Immature natural killer cell (primary cell): ENCODE measurements at places on chromosomes 2 and 18. TPM values are rescaled to one million over a fixed set of nuclear protein-coding genes. Genes with fewer than 3 reads are reported as not detected.
A peak's percentile ranks its signal among the peaks of the same experiment; 100 is the strongest.

DNA sequence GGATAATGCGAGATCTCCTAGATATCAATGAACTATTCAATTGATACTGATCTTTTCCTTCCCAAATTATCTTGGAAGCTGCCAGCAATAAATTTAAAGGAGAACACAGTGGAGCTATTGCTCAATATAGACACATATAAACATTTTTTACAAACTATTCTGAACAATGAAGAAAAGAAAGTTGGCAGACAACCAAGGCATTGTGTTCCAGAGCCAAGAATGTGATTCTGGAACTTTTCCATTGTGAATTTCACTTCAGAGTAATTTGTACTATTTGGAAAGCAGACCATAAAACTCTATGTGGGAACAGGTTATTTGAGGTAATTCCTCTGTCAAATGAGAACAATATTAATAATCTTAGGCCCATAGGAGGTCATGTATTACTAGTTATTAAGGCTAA is 588.2 kb downstream of the IRS1 start:
- DNase-seq: no peak
- no peak overlapping the region for H3K4me3 ChIP-seq
- H3K27ac ChIP-seq: no peak overlapping the region
- no peaks in the 10 kb centered on the region for H3K36me3 ChIP-seq

SLC5A7 gene
- not detected for polyA plus RNA-seq

PRSS56 gene
- polyA plus RNA-seq: not detected

- no peak overlapping the region for H3K4me3 ChIP-seq
- H3K27ac ChIP-seq: no peak overlapping the region
- no peaks in the 10 kb centered on the region for H3K27me3 ChIP-seq
- DNase-seq: no peak
Measured at GRCh38 chr2:128306081-128306930, 12.4 kb downstream of the HS6ST1 start.

RAPGEF4 gene
- polyA plus RNA-seq: not detected

DNA sequence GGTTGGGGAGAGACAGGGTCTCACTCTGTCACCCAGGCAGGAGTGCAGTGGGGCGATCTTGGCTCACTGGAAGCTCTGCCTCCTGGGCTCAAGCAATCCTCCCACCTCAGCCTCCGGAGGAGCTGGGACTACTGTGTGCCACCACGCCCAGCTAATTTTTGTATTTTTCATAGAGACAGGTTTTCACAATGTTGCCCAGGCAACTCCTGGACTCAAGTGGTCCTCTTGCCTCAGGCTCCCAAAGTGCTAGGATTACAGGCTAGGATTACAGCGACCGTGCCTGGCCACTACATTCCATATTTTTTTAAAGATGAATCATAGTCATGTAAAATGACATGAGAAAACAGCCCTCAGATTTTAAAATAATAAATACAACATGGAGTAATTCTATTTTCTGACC is 32.3 kb downstream of the CWC22 start:
- DNase-seq: no peak
- H3K4me1 ChIP-seq: peaks cover 9% of the 10 kb centered on the region

GRCh38 chr18:76051396-76052226 is 443.4 kb downstream of the ZNF516 start:
- H3K27me3 ChIP-seq: no peaks in the 10 kb centered on the region
- H3K36me3 ChIP-seq: no peaks in the 10 kb centered on the region
- H3K4me3 ChIP-seq: no peak overlapping the region
- no peaks in the 10 kb centered on the region for H3K4me1 ChIP-seq
- DNase-seq: no peak
- no peak overlapping the region for H3K27ac ChIP-seq

- H3K36me3 ChIP-seq: peaks cover 21% of the 10 kb centered on the region
- no peak for DNase-seq
- no peak overlapping the region for H3K27ac ChIP-seq
- peaks cover 4% of the 10 kb centered on the region for H3K27me3 ChIP-seq
Measured at GRCh38 chr18:79754022-79754761, 43.5 kb upstream of the KCNG2 start.

PAX3 gene
- polyA plus RNA-seq: not detected

GRCh38 chr2:12856934-12857601 is 140.3 kb downstream of the TRIB2 start:
- no peaks in the 10 kb centered on the region for H3K36me3 ChIP-seq
- H3K4me1 ChIP-seq: no peaks in the 10 kb centered on the region
- DNase-seq: peak; percentile 32
- no peak overlapping the region for H3K4me3 ChIP-seq
- no peak overlapping the region for H3K27ac ChIP-seq
- no peaks in the 10 kb centered on the region for H3K27me3 ChIP-seq

GRCh38 chr2:175926272-175926671 is 75.8 kb downstream of the LNPK start:
- no peaks in the 10 kb centered on the region for H3K4me1 ChIP-seq
- no peak for DNase-seq
- H3K27me3 ChIP-seq: no peaks in the 10 kb centered on the region
- H3K27ac ChIP-seq: no peak overlapping the region
- H3K36me3 ChIP-seq: peaks cover 29% of the 10 kb centered on the region

DNA sequence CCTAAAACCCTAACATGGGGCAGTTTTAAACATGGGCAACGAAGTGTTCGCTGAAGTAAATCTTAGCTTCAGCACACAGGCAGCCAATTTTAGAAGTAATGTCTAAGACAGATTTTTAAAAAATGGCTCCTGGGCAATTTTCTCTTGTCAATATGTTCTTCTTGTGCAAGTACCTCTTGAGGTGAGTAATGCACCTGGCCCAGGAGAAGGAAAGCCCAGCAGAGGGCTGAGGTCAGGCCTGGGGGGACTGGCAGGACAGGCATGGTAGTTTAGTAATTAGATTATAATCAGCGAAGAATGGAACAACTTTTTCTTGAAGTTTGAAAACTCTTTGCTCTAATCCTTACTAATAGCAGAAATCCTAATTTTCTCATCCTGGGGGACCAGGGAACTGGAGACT is 77.6 kb downstream of the SPRED2 start:
- H3K27ac ChIP-seq: no peak overlapping the region
- H3K36me3 ChIP-seq: no peaks in the 10 kb centered on the region
- H3K4me3 ChIP-seq: no peak overlapping the region
- peaks cover 3% of the 10 kb centered on the region for H3K27me3 ChIP-seq
- H3K4me1 ChIP-seq: peaks cover 23% of the 10 kb centered on the region

DNA sequence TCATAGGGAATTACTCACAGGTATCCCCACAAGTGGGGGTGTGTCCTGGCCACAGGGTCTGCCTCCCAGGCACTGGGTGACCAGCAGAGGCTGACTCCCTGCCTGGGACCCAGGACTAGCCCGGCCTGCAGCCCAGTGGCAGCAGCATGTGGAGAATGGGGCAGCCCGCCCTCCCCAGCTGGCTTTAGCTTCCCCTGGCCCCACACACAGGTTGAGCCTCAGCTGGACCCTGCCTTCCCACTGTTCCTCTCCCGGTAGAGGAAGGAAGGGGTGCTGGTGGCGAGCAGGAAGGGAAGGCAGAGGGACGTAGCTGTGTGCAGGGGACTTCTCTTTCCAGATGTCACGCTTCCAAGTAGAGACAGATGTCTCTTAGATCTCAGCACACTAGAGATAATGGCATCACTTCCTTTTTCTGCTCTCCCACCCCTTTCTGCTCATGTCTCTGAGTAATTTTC is 51.4 kb downstream of the EMILIN2 start:
- H3K27ac ChIP-seq: no peak overlapping the region
- no peaks in the 10 kb centered on the region for H3K4me1 ChIP-seq
- H3K27me3 ChIP-seq: no peaks in the 10 kb centered on the region
- DNase-seq: no peak
- H3K36me3 ChIP-seq: no peaks in the 10 kb centered on the region

DNA sequence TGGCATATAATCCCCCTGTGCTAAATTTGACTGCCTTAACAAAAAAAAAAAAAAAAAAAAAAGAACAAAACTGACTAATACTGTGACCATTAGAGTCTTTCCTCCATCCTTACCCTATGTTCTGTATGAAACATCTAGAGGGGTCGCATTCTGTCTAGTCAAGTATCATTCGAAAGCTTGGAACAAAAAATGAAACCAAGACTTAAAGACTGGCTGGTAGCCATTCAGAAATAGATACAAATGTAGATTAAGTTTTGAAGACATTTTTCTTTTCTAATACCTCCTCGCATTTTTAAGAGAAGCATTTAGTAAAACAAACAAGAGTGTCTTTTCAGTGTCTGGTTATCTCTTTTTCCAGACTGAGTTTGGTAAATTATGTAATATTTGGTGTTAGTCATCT is 66.7 kb downstream of the SPATS2L start:
- H3K4me3 ChIP-seq: peak overlapping the region; percentile 88
- peak overlapping the region; percentile 44 for H3K27ac ChIP-seq
- no peaks in the 10 kb centered on the region for H3K36me3 ChIP-seq
- H3K27me3 ChIP-seq: peaks cover 3% of the 10 kb centered on the region
- peaks cover 23% of the 10 kb centered on the region for H3K4me1 ChIP-seq
- no peak for DNase-seq

GRCh38 chr18:35749701-35750100 is 168.2 kb downstream of the GALNT1 start:
- no peak for DNase-seq
- peaks cover 11% of the 10 kb centered on the region for H3K4me1 ChIP-seq
- H3K27ac ChIP-seq: no peak overlapping the region

ZBTB7C gene
- polyA plus RNA-seq: not detected

DNA sequence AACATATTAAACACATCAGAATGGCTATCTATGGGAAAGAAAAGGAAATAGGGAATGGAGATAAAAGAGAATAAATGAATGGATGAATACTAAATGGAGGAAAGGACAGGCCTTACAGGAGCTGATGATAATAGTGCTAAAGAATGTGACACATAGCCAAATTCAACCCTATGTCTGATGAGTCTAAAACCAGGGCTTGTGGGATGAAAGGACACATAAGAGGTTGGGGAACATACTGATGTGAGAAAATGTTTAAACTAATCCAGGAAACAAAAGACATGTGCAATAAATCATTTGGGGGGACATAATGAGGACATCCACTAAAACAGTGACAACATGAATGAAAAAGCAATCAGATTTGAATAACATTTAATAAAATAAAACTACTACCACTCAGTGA is 120.0 kb downstream of the DYM start:
- H3K27ac ChIP-seq: no peak overlapping the region
- no peak overlapping the region for H3K4me3 ChIP-seq
- no peak for DNase-seq
- H3K27me3 ChIP-seq: peaks cover 2% of the 10 kb centered on the region

- H3K4me3 ChIP-seq: no peak overlapping the region
- H3K27me3 ChIP-seq: no peaks in the 10 kb centered on the region
- no peak overlapping the region for H3K27ac ChIP-seq
- no peaks in the 10 kb centered on the region for H3K4me1 ChIP-seq
- no peak for DNase-seq
- no peaks in the 10 kb centered on the region for H3K36me3 ChIP-seq
Measured at GRCh38 chr2:18889565-18890332, 300.4 kb upstream of the NT5C1B start.

KLHL29 gene
- polyA plus RNA-seq: not detected

PUS10 gene
- 8.5 TPM for polyA plus RNA-seq

DNA sequence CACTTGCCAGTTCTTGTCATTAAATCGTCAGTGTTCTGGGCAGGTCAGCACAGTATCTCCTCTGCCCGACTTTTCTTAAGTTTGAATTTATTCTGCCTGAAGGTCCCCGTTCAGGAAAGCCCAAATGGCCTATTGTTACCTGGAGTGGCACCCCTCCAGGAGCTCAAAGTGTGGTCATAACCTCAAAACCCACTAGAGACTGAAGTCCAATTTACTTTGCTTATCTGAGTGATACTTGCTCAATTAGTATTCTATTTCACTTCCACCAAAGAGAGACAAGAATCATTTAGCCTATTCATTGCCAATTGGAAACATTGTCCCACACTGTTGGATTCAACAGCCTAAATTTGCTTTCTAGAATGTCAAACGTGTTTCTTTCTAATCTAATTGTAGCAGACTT is 375.3 kb downstream of the LNPK start:
- peaks cover 7% of the 10 kb centered on the region for H3K27me3 ChIP-seq
- DNase-seq: no peak
- H3K4me1 ChIP-seq: no peaks in the 10 kb centered on the region
- H3K4me3 ChIP-seq: no peak overlapping the region
- H3K36me3 ChIP-seq: no peaks in the 10 kb centered on the region

- no peak overlapping the region for H3K4me3 ChIP-seq
- H3K27ac ChIP-seq: no peak overlapping the region
- H3K36me3 ChIP-seq: no peaks in the 10 kb centered on the region
- no peaks in the 10 kb centered on the region for H3K4me1 ChIP-seq
- H3K27me3 ChIP-seq: no peaks in the 10 kb centered on the region
- DNase-seq: no peak
Measured at GRCh38 chr2:22904126-22904684, 480.8 kb upstream of the KLHL29 start.

DNA sequence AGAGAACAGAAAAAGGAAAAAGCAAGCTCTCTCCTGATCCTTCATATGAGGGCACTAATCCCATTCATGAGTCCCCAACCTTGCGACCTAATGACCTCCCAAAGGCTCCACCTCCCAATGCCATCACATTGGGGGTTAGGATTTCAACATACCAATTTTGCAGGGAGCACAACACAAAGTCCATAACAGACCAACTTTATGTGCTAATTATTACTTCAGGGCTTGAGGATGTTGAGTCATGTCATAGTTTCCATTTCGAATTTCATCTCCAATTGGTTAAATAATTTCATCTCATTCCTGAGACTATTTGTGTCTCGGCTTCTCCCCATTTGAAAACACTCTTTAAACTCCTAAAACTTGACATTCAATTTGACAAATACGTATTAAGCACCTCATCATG is 69.9 kb upstream of the KLF7 start:
- H3K27me3 ChIP-seq: peaks cover 3% of the 10 kb centered on the region
- no peak overlapping the region for H3K4me3 ChIP-seq
- no peak overlapping the region for H3K27ac ChIP-seq
- no peaks in the 10 kb centered on the region for H3K36me3 ChIP-seq

DYNAP gene
- polyA plus RNA-seq: not detected

DNA sequence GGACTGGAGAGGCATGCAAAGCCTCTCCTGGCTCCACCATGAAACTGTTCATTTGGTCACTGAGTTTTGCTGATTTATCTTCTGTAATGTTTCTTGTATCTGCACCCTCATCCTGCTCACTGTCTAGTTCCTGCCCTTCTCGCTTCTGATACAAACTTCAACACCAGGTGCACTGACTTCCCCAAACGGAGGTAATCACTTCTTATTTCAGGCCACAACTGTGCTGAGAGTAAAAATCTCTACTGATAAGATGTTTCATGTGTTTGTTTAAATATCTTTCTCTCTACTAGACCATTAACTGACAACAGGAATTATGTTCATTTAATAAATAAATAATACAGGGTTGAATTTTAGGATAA is 10.9 kb upstream of the NT5C1B start:
- H3K4me3 ChIP-seq: no peak overlapping the region
- DNase-seq: no peak
- H3K27ac ChIP-seq: no peak overlapping the region
- H3K4me1 ChIP-seq: peaks cover 10% of the 10 kb centered on the region
- no peaks in the 10 kb centered on the region for H3K36me3 ChIP-seq

DNA sequence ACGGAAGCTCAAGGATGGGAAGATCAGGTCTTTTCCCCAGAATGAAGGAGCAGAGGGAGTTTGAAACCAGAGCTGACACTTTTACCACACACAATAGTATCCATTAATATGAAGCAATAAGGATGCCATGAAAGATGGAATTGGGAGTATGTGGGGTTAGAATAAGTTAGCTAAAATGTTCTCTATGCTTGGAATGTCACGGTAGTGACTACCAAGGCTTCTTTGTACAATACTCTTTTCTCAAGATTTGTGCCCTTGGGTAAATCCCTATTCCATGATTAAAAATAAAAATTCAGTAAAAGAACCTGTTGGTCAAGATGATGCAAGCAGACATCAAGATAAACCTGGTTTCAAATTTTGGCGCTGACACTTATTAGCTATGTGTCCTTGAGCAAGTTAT is 75.0 kb downstream of the NRXN1 start:
- no peaks in the 10 kb centered on the region for H3K36me3 ChIP-seq

- H3K27ac ChIP-seq: no peak overlapping the region
- DNase-seq: no peak
- no peaks in the 10 kb centered on the region for H3K4me1 ChIP-seq
- H3K27me3 ChIP-seq: peaks cover 2% of the 10 kb centered on the region
Measured at GRCh38 chr2:29660201-29660600, 261.2 kb downstream of the ALK start.

CETN1 gene
- not detected for polyA plus RNA-seq

KIF5C gene
- polyA plus RNA-seq: not detected
